ENCODE measurements at places on chromosomes 5 and 9.

DNA sequence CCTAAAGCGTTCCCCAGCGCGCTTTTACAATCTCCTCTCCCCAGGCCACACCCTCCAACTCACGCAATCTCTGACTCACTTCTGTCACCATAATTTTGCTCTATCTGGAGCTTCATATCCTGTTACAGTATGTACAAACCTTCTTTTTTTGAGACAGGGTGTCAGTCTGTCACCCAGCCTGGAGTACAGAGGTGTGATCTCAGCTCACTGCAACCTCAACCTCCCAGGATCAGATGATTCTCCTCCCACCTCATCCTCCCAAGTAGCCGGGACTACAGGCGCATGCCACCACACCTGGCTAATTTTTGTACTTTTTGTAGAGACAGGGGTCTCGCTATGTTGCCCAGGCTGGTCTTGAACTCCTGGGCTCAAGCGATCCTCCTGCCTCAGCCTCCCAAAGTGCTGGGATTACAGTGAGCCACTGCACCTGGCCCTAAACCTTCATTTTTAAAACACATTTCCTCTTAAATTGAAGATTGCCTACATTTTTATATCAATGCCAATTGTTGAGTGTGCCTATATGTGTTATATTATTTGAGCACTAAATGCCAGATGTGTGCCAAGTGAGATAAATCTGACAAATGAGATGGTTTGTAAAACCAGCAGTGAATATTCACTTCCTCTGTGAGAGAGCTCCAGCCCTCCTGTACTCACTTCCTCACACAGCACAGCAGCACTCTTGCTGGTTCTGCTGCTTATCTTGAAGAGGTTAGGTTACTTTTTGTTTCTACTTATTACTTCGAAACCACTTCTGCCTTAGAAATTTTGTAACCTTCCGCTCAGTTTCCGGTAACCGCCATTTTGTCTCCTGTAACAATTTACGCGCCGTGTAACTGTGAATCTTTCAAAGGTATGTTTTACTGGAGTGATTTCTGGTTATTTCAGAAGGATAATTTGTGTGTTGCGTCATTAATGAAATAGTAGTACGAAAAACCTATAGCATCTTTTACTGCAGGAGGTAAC is 57.9 kb downstream of the DOCK8 start:
- DNase-seq, result peak; percentile 92

DNA sequence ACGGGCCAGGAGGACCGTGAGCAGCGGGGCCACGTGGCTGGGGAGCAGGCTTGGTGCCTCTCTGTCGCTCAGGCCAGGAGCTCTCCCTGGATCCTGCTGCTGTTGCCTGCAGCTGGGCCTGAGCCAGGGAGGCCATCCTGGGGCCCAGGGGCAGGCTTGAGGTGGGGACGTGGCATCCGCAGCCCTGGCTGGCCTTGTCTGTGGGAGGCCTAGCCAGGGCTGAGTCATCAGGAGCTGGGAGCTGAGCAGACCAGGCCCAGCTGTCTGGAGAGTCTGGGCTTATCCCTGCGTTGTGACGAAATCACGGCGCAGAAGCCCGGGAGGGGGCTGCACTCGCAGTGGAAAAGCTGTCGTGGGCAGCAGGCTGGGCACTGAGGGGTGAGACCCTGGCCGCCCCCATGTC is 138.8 kb upstream of the COL5A1 start:
- no peak for DNase-seq

- DNase-seq, result no peak
Measured at GRCh38 chr5:154466671-154467070, 11.4 kb downstream of the HAND1 start.

- DNase-seq, result no peak
Measured at GRCh38 chr5:10626473-10627013, 62.7 kb downstream of the ANKRD33B start.

DNA sequence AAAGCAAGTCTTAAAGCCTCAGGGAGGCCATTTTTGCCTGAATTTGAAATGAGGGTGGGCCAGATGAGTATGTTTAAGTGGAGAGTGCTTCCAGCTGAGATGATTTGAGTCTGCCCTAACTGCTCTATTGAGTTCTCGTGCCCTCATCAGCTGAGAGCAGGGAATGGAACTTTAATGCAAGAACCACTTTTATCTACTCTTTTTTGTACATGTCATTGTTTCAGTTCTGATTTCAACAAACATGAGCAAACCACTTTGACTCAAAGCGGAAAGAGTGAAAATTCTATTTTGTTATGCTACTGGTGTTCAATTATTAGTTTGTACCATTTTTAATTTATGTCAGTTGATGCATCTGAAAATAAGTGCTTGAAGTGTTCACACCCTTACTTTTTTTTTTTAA is 35.8 kb downstream of the DCAF10 start:
- no peak for DNase-seq

- DNase-seq, result no peak
Measured at GRCh38 chr5:170147051-170147752, 41.5 kb downstream of the FOXI1 start.

- DNase-seq, result no peak
Measured at GRCh38 chr5:108898707-108899106, 151.0 kb downstream of the FER start.

- no peak for DNase-seq
Measured at GRCh38 chr9:13589034-13589737, 309.7 kb upstream of the MPDZ start.

GRCh38 chr5:154493274-154493673 is 15.2 kb upstream of the HAND1 start:
- DNase-seq, result no peak

DNA sequence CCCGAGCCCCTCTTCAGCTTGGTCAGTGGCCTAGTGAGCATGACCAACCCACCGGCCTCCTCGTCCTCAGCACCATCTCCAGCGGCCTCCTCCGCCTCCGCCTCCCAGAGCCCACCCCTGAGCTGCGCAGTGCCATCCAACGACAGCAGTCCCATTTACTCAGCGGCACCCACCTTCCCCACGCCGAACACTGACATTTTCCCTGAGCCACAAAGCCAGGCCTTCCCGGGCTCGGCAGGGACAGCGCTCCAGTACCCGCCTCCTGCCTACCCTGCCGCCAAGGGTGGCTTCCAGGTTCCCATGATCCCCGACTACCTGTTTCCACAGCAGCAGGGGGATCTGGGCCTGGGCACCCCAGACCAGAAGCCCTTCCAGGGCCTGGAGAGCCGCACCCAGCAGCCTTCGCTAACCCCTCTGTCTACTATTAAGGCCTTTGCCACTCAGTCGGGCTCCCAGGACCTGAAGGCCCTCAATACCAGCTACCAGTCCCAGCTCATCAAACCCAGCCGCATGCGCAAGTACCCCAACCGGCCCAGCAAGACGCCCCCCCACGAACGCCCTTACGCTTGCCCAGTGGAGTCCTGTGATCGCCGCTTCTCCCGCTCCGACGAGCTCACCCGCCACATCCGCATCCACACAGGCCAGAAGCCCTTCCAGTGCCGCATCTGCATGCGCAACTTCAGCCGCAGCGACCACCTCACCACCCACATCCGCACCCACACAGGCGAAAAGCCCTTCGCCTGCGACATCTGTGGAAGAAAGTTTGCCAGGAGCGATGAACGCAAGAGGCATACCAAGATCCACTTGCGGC is 1.8 kb downstream of the EGR1 start:
- DNase-seq, result no peak

DNA sequence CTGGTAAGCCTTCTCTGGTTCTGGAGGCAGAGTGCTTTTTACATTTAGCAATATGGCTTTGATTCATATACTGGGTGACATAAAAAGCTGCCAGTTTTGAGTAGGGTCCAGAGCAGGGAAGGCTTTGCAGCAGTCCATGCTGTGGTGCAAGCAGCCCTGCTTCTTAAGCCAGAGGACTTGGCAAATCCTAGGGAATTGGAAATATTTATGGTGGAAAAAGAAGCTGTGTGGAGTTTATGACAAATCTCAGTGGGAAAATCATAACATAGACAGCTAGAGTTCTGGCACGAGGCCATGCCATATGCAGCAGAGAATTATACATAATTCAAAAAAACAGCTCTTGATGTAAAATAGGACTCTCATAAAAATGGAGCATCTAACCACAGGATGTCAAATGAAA is 536.4 kb downstream of the RASEF start:
- no peak for DNase-seq

DNA sequence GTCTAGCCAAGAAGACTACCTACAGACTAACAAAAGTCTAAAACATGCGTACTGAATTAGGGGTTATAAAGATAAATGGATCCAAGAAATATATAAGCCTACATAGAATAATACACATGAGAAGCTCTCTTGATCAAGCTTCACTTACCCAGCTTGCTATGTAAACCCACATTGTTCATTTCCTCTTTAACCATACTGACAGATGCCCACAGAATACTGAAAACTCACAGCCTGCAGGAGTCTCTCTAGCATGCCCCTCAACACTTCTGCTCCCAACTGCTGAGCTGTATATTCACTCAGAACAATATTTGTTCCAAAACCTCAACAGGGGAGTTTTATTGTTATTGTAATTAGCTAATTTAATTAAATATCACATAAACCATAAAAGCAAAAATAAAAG is 52.4 kb downstream of the RFX3 start:
- DNase-seq, result no peak

DNA sequence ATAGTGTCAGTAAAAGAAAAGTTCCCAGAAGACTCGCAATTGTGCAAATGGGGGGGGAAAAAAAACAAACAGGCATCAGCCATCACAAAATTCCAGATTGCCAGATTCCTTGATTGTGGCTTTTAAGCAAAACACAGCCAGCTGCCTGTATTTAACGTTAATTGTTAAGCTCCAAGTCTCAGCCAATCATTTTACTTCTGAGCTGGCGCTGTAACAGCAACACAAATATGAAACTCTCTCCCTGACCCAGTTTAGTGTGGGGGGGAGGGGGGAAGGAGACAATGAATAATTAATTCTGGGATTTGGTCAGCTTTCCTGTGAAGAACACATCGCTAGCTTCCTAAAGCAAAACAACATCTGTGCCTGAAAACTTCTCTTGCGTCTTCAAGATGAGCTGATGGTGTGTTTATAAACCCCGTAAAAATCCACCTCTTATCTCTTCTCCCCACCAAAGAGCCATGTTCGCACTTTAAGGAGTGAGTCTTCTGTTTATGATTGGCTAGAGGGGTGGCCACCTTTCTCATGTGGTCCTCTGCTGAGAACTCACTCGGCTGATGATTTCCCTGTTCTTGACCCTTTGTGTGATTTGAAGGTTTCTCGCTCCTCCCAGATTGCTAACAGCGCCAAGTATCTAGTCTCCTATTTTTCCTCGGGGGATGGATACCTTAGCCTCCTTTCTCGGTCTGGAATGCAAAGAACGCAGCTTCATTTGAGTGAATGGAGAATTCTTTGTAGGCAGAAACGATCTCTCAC is 160.2 kb upstream of the DAPK1 start:
- DNase-seq, result no peak

GRCh38 chr5:51385216-51385615 is 2.0 kb downstream of the ISL1 start:
- DNase-seq, result no peak

GRCh38 chr5:153744751-153745150 is 254.3 kb downstream of the GRIA1 start:
- no peak for DNase-seq

- no peak for DNase-seq
Measured at GRCh38 chr5:178476972-178477754, 113.0 kb downstream of the COL23A1 start.

GRCh38 chr5:142411103-142411502 is 86.3 kb upstream of the SPRY4 start:
- no peak for DNase-seq

GRCh38 chr5:161481922-161482321 is 64.6 kb downstream of the GABRB2 start:
- no peak for DNase-seq

GRCh38 chr5:125410537-125411070 is 664.2 kb upstream of the ZNF608 start:
- no peak for DNase-seq

DNA sequence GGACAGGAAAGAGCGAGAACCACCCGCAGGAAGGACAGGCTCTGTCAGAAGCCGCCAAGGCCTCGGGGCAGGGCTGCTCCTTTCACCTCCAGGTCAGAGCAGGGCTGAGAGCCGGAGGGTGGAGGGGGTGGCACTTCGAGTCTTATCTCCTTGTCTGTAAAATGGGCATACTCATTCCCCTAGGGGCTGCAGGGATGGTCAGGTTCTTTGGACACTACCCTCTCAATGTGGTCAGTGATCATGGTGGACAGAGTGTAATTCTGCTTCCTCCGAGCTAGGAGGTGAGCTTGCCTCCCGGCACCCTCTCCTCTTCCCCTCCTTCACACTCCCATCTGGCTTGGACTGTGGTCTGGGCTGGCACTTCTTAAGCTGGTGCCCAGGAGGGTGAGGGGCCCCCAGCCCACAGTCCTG is 39.6 kb downstream of the RGS3 start:
- DNase-seq, result no peak

DNA sequence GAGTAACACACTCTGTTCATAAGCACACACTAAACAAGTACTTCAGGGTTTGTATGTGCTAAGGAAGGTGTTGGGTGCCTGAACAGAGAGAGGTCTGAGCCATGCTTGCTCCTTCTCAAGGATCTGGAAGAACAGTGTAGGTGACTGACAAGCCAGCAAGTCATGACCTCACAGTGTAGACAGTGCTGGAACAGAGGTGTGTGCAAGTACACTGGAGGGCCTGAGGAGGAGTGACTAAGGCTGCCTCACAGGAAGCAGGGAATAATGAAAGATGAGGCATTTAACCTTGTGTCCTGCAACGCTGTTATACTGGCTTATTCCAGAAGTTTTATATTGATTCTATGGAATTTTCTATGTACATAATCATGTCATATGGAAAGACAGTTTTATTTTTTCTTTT is 83.9 kb downstream of the TMEM174 start:
- no peak for DNase-seq

DNA sequence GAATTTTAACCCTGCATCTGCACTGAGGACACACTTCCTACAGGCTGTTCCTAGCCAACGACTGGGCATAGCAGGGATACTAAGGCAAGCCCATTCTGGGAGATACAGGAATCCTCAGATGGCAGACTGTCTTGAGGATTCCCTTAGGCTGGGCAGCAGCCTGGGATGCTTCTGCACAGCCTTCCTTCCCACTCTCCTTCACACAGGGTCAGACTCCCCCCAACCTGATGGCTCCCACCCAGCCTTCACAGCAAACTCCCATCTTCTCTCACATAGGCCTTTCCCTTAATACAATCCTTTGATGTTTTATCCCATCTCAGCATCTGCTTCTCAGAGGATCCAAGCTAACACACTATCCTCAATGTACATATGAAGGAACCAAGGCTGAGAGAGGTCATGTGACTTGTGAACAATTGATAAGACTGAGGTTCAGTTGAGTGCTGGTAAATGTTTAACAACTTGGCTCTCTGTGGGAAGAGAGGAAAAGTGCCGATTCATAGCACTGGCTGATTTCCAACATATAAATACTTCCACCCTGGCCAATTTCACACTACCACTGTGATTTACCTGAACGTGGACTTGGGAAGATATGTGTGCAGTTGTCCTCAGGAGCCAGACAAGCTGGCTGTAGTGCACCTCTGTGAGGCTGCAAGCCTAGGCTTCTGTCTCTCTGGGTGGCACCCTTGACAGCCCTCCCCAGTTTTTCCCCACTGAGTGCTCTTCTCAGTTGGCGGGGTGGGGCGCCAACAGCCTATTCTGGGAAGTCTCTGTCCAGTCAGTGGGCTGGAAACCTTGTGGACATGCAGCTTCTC is 120.2 kb upstream of the TRIM32 start:
- DNase-seq, result no peak
